Thoracic aorta (tissue), 2 donors: ENCODE measurements at places on chromosomes 3 and 15. TPM values are rescaled to one million over a fixed set of nuclear protein-coding genes. Genes with fewer than 3 reads are reported as not detected.

Gene PPM1L
- total RNA-seq, result 25.3 TPM

Gene FHIT
- 2.3 TPM for total RNA-seq

Gene CAMKV
- not detected for total RNA-seq

Gene UPK1B
- not detected for total RNA-seq

Gene CHDH
- 0.68 TPM for total RNA-seq

Gene AMIGO3
- 3.0 TPM for total RNA-seq

Gene CNTN4
- 103 TPM for total RNA-seq

Gene CIDEC
- 2.6 TPM for total RNA-seq

- DNase-seq, result no peak
Observed at GRCh38 chr3:194250098-194251002, 100.8 kb downstream of the CPN2 start.

DNA sequence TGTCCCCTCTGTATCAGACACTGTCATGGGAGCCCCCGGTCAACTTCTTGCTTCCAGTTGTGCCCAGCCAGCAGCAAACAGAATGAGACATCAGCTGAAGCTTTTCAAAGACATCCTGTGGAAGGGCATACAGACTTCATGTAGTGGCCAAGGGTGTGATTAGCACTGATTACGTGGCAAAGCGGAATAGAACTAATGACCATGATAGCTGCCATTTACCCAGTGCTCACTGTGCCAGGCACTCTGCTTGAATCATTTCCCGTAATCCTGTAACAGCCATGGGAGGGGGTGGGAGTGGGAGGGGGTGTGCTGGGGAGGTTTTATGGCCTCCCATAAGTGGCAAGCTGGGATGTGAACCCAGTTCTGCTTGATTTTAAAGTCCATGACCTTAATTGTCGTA is 29.5 kb downstream of the LPP start:
- no peak for DNase-seq

GRCh38 chr3:94481226-94481898 is 418.5 kb downstream of the NSUN3 start:
- DNase-seq, result no peak

GRCh38 chr15:99508311-99508645 is 57.5 kb upstream of the MEF2A start:
- no peak for DNase-seq

DNA sequence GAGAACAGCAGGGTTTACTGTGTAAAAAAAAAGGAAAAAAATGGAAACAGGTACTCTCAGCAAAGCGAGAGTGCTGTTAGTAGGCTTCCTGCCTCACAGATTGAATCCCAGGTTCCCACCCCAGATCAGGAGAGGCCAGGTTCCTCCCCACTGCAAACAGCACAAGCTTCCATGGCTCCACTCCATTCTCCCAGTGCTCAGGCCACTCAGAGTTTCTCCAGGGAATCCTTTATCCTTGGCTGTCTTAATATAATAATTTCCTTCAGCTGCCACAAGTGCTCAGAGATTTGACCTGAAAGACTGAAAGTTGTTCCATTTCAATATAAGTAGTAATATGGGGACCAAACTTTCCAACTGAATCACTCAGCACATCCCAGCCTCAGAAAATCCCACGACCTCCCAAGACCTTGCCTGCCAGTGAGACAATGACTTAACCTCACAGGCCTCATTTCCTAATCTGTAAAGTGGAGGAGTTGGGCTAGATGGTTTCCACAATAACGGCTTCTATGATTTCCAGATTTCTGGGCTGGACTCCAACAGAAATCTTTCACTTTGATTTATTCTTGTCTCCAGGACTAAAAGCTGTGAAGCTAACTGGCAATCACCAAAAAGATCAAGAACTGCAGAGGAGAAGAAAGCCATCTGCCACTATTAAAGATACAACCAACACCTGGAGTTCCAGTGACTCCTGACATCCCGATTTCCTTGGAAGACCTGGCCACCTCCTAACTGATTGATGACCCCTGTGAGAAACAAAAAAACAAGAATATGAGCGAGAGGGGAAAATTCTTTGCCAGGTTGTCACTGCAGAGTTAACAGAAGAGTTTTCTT is 289.5 kb downstream of the NEK10 start:
- no peak for DNase-seq

GRCh38 chr3:108311797-108312196 is 15.4 kb downstream of the HHLA2 start:
- no peak for DNase-seq

DNA sequence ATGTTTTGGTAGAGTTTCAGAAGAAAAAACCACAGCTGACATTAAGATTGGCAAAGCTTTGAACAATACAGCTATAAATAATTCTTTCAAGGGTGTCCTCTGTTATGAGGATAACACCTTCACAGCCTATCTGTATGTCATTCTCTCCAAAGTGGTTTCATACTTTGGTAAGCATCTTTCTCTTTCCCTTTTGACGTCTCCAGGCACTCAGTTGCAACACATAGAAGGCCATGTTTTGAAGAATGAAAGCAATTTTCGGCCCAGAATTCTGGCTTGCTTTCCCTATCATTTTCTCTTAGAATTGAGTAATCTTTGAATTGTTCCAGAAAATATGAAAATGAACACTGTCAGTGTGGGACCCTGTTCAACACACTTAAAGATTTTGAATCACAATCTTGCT is 200.0 kb upstream of the CBLB start:
- no peak for DNase-seq

- no peak for DNase-seq
Observed at GRCh38 chr3:162525771-162526170, 1029.2 kb downstream of the OTOL1 start.

GRCh38 chr3:155093261-155093660 is 13.1 kb downstream of the MME start:
- no peak for DNase-seq

DNA sequence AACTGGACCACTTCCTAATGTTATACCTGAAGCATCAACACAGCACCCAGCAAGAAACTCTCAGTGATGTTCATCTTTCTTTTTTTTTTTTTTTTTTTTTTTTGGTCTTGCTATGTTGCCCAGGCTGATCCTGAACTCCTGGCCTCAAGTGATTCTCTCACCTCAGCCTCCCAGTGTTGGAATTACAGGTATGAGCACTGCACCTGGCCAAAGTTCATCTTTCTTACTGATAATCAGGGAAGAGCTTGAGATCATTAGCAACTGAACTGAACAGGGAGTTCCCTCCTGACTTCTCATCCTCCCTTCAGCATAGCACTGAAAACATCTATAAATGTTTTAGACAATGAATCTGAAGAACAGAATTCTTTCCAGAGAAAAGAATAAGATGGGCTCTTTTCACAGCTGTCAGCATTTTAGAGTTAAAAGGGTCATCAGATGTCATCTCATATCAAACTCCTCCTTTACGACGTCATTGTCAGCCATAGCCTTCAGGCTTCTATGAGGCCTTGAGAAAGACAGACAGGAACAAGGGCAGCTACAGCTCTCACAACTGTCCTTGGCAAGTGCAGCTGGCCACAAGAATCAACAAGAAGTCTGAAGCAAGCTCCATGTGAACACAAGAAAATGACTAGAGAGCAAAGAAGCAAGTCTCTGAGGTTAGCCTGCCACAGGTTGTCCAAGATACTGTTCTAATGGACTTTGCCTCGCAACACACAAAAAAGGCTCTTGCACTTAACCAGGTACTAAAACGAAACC is 33.8 kb downstream of the SCAP start:
- DNase-seq, result no peak

DNA sequence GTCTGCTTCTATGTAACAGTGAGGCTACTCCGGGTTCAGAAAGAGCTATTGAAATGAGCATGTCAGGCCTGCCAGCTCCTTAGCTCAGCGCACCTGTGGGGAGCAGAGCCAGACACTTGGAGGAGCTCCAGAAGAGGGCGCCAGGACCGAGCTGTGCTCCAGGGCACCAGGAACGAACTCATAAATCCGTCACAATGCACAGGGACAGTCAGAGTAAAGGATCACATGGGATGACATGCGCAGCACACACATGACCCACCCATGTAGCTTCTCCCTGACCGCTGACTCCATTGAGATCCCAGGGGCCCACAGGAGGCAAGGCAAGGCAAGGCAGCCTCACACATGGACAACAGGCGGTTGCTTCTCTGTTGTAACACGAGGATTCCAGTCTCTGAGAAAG is 26.0 kb upstream of the GNB5 start:
- no peak for DNase-seq

DNA sequence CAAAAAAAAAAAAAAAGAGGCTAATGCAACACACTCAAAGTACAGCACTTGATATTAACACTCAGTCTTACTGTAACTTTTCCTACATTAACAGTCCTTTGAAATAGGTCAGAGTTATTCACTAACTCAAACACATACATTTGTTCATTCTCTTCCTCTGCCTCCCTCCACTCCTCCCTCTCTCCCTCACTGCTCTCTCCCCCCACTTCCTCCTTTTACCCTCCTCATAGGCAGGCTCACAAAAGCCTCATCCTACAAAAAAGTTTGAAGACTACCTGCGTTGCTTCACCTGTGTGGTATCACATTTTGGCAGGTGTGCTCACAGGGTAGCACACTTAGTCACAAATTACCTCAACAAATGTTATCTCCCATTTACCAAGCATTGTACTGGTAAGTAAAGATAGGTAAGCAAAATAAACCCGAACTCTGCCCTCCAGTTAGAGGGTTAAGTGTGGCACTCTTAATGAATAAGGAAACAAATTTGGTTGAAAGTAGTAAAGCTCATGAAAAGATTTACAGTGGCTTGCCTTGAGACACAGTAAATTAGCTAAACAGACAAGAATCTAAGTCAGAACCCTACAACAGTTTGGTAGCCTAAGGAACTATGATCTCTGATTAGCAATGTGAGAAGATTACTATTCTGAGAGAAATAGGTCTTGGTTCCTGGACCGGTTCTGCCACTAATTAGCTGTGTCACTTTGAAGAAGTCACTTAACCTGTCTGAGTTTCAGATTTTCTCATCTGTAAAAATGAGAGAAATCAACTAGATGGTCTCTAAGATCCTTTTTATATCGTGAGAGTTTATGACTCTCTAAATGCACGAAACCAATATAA is 151.0 kb upstream of the MLF1 start:
- DNase-seq, result no peak

GRCh38 chr15:69325456-69325971 is 26.8 kb downstream of the PAQR5 start:
- DNase-seq, result no peak

DNA sequence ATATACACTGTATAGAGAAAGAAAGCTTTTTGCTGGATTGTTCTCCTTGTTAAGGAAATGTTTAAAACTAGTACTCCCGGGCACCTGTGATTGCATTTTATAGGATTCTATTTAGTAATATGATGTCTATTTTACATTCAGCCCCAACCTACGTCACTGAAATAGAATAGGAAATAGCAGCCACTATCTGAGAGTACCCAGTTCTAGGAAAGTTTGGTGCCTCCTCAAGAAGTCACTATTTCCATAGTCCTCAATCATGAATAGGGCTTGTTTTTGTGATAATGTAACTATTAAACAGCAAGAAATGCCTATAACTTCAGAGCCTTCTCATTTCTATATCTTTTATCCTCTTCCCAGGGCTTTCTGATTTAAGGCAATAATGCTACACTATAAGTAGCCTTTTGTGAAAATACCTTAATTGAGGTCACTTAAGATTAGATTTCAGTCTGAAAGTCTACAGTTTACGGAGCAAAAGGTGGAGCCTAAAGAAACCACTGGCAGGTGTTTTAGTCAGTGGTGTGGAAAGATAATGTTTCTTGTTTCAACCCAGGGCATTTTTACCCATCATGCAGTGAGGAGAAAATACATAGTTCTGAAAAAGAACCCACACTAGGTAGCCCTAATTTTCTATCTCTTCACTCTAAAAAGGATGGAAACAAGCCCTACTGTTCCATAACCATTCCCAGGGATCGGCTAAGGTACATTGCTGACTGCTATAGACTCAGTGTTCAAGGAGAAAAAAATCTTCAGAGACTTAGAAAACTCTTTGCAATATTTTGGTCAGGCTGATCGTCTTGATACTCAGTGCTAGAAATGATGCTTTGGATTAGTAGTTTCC is 38.7 kb downstream of the TIGIT start:
- no peak for DNase-seq

DNA sequence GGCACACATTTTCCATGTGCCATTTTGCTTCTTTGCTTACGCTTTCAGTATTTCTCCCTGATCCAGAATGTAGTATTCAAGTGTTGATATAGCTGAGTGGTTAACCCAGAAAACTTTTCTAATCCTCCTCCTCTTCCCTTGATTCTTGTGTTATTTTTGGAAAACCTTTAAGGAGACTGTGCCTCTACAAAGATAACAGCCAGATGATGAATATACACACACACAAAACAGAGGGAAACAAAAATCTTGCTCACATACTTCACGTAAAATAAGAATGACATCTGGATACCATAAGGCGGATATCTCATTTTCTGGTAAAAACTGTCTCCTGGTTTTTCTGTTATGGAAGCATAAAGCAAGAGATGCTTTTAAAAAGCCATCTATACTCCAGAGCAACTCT is 295.8 kb upstream of the THBS1 start:
- DNase-seq, result no peak

- DNase-seq, result no peak
Observed at GRCh38 chr3:150765949-150766720, 3.2 kb upstream of the SIAH2 start.

DNA sequence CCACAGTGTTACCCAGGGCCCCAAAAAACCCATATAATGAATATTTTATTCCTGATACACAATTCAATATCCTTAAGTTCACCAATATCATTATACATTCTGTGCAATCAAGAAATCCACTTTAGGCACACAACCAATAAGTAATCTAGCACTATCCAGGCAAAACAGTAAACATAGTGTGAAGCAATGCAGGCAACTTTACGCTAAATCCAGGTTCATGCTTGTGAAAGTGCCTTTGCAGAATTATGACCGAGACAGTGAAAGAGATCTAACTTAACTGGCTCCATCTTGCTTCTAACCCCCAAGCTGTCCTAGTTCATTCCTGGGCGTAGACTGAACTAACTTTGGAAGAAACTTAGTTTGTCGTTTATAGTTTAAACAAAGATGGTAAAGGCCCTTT is 34.2 kb upstream of the INO80 start:
- no peak for DNase-seq

DNA sequence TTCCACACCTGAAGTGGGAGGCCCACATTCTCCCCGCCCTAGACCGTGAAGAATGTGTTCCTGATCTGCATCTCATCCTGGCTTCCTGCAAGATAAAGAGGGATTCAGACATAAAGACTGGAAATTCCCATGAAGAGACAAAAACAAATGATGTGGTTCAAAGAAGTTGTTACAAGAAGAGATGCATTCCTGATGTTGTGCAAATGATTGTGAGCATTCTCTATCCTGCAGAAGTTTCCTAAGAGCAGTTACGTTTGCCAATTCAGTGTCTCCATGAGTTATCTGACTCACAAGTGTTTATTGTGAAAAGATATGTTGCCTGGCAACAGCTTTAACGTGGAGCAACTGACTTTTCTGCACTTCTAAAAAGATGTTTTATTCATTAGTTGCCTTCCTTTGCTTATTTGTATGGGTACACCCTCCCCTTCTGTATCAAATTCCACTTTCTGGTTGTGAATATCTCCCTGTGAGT is 107.8 kb downstream of the ZIC4 start:
- DNase-seq, result no peak

DNA sequence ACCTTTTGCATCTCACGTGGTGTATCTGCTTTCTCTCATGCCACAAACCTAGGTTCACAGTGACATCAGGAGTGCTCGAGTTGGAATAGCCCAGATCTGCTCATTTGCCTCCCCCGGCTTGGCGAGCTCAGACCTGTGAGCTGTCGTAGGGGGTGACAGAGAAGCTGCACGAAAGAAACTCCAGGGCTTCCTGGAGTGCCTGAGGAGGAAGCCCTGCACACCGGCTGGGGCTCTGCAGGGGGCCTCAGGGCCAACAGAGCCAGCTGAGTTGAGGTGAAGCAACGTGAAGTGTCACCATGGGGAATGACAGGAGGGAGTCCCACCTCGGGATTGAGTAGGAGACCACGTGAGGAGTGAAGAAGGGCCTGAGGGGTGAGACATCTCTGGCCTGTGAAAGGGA is 62.5 kb downstream of the RPN1 start:
- DNase-seq, result no peak
